Left ventricle myocardium superior (tissue), 1 donor: ENCODE measurements at places on chromosomes 1 and 21. TPM values are rescaled to one million over a fixed set of nuclear protein-coding genes. Genes with fewer than 3 reads are reported as not detected.

DNA sequence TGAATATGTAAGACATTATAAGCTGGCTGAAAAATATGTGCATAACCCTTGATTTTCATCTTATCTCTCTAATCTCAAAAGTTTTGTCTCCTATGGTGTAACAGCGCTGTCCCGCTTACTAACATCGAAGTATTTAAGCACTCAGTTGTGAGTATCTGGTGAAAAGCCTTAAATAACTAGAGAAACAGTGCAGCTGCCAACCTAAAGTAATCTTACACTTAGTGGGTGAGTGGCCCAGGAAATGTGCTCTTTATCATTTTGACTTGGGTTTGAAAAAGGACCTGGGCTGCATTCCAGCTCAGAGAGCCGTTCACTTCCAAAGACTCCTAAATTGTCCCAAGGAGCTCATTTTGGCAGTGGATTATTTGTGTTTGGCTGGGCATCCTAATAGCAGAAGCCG, 225.9 kb downstream of the SPATA17 start:
- DNase-seq, result no peak

GRCh38 chr1:202812176-202813026, 1.6 kb downstream of the PCAT6 start:
- no peak for DNase-seq

GRCh38 chr1:230295367-230295766, 130.8 kb downstream of the PGBD5 start:
- no peak for DNase-seq

Gene RHD
- total RNA-seq, result not detected

DNA sequence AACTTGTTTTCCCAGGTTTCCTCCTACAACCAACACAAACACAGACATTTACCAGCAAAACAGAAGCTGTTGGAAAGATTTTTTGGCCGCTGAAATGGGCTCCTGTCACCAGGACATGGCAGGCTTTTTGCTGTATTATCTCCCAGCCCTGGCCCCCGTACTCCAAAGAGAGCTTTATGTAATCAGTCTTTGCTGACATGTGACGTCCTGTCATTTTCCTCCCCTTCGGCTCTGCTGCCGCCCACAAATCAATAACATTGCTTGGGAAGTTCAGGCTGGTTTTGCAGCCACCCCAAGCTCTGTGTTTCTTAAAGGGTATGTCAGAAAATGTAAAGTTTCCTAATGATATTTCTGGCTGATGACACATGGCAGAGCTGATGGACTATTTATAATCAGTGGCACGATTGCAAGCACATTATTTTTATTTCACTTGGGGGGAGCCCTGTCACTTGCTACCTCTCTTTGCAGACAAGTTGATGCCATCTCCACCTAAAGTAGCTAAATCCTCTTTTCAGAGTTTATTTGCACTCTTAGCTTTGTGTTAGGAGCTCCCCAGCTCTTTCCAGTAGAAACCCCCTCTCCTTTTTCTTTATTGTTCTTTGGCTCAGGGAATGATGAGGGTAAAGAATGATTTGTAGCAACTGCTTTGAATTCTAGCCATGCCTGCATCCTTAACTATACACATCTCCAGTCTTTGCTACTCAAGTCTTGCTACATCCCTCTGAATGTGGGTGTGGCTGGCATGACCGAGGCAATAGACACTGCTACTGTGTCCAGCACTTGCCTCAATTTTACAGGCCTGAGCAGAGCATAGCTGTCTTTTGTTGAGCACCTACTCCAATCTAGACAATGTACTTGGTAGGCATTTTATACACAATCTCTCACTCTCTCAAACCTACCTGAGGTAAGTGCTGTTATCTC, 67.3 kb downstream of the ELAVL4 start:
- DNase-seq, result no peak

DNA sequence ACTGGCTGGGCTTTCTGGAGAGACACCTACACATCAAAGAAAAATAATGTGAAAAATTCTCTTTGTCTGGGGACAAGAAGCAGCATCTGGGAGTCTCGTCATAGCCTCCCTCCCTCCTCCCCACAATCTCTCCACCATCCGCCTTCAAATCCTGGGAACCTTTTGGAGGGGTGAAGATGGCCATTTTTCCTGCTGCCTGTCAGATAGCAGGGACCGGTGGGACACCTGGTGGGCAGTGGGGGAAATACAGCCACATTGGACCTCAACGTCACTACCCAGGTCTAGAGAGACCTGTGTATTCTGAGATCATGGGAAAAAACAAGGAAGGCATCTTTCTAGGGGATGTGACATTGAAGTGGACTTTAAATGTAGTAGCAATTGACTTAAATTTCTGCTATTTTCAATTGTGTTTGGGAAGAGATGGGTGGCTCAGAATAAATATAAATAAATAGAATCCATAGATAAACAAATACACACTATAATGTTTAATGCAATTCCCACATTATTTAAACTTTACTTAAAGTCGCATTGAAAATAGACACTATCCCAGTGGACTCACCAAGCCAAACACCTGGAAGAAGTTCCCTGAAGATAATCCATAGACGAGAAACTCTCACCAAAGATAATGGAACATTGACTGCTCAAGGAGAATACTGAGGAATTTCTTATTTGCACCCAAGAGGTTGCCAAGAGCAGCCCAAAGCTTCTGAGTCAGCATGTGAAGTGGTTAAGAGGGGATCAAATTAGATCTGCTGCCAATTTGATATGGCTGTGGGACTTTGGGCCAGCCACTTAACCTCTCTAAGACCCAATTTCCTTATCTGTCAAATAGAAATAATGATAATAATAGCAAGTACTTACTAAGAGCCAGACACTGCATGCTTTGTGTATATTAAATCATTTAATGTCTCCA, 147.6 kb upstream of the CAMK1G start:
- DNase-seq, result peak; percentile 76

DNA sequence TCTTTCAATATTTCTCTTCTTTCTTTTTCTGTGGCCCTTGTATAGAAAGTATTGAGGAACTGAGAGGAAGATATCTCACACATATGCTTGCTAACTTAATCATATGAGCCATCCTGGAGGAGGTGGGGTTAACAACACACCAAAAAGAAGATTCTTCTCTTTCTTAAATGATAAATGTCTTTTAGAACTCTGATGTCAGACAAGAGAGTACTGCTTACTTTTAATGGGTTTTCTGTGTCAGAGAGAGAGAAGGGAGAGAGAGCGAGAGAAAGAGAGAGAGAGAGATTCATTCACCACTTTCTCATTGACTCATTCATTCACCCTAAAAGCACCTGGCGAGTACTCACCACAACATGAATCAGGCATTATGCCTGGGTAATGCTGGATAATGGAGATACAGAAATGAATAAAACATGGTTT, 250.3 kb upstream of the SGIP1 start:
- no peak for DNase-seq

Gene CYB5RL
- total RNA-seq, result 5.9 TPM

DNA sequence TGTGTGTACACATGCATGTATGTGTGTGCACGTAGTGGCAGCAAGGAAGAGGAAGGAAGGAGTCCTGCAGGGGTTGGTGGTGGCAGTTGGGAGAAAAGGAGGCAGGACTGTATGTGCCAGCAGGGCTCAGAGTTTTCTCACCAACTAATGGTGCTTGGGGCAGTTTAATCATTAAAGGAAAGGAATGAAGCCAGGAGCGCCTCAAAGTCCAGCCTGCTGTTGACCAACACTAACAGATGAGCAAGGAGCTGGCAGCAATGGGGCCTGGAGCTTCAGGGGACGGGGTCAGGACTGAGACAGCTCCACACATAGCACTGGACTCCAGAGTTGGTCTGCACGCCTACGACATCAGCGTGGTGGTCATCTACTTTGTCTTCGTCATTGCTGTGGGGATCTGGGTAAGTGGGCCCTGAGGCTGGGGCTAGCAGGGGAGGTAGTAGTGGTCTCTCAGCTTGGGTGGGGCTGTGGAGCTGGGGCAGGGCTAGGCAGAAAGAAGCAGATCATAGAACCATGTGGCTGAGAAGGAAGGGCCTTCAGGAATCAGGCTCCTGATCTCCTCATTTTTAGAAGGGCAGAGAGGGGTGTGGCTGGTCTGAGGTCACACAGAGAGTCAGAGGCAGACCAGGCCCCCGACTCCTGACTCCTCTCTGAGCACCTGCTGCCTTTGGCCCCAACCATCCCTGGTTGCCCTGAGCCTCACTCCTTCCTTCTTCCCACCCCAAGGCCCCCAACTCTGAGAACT, at the start of gene SLC5A9:
Gene SLC5A9, plus strand, starts transcription at position 216 of the 742 bp plus-strand sequence. Its CDS starts 21 bp downstream, at position 237.
- no peak for DNase-seq

Gene AHDC1
- total RNA-seq, result 42.8 TPM

DNA sequence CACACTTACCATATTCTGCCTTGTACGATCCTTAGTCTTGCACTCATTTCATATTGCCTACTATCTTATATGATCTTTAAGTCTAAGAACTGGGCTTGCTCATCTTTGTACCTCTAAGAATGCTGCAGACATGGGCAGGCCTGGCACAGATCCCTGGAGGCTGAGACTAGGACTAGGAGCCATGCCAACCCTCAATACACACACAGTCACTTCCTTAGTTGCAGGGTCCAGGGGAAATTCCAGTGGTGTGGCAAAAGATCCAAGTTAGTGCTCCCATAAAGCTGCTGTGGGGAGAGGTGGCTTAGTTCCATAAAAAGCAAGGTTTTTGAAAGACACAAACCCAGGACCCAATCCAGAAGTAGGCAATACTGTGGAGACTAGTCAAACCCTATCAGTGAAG, 59.9 kb downstream of the CYYR1 start:
- no peak for DNase-seq

DNA sequence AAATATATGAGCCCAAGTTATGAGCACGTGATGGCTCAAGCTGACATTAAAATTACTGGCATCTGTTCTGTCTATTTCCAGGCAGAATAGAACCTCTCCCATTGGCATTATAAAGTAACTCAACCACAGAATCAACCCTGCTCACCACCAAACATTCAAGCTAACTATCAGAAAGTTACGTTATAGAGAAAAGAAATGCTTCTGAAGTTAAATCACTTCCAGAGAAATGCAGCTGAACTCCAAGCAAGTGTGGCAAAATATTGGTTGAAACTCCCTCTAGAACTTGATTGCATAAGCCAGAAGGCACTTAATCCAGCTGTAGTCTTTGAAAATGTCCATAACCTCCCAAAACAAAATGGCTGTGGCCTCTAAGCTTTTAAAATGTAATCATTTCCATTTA, 36.2 kb upstream of the UBE2U start:
- DNase-seq, result no peak

DNA sequence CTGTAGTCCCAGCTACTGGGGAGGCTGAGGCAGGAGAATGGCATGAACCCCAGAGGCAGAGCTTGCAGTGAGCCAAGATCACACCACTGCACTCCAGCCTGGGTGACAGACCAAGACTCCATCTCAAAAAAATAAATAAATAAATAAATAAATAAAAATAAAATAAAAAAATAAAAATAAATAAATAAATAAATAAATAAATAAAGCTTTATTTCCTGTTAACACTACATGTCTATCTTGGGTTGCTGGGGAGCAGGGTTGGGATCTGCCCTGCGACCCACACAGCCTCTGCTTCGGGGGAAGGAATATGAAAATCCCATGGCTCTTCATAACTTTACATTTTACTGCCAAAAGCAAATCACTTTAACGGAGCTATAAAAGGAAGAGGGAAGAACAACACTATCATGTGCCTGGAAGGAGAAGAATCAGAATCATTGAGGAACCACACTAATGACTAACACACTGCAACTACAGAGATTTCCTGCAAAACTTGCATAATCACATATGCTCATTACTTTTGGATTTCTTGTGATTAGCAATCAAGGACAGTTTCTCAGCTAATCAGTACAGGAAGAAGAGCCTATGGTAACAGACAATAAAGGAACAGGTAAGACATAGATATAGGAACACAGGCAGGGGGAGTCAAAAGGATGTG, 72.8 kb upstream of the CD55 start:
- no peak for DNase-seq

DNA sequence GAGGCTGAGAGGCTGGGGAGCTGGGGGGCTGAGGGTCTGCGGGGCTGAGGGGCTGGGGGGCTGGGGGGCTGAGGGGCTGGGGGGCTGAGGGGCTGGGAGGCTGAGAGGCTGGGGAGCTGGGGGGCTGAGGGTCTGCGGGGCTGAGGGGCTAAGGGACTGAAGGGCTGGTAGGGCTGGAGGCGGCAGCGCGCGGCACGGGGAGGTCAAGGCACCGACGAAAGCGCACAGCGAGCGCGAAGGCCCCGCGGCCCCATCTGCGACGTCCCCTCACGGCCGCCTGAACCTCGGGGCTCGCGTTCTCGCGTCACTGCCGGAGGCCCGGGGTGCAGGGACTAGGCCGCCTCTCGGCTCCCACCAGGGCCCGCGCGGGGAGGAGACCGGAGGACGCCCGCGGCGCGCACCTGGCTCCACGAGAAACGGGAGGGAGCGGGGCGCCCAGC, 356 bp downstream of the INTS11 start:
- no peak for DNase-seq

- no peak for DNase-seq
These were observed 272.9 kb upstream of the TMEM51 start for GRCh38 chr1:14880456-14881316.

DNA sequence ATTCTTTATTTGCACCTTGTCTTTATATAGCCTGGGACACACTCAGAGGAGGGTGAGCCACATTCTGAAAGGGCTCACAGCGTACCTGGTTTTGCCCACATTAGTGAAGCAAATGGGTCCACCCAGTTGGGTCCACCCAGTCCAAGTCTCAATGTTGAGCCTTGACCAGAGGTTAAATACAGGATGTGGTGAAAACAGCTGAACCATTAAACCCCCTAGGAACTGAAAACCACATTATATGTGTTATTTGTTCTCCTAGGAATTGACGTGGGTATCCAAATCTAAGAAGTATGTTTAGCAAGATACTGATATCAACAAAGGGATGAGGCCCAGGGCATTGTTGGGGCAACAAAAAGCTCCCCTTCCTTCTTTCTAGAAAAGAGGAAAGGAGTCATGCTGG, 83.8 kb downstream of the SETD4 start:
- no peak for DNase-seq

- DNase-seq, result no peak
These were observed 7.9 kb downstream of the CSDE1 start for GRCh38 chr1:114749835-114750234.

Gene KIRREL1
- 10.0 TPM for total RNA-seq

DNA sequence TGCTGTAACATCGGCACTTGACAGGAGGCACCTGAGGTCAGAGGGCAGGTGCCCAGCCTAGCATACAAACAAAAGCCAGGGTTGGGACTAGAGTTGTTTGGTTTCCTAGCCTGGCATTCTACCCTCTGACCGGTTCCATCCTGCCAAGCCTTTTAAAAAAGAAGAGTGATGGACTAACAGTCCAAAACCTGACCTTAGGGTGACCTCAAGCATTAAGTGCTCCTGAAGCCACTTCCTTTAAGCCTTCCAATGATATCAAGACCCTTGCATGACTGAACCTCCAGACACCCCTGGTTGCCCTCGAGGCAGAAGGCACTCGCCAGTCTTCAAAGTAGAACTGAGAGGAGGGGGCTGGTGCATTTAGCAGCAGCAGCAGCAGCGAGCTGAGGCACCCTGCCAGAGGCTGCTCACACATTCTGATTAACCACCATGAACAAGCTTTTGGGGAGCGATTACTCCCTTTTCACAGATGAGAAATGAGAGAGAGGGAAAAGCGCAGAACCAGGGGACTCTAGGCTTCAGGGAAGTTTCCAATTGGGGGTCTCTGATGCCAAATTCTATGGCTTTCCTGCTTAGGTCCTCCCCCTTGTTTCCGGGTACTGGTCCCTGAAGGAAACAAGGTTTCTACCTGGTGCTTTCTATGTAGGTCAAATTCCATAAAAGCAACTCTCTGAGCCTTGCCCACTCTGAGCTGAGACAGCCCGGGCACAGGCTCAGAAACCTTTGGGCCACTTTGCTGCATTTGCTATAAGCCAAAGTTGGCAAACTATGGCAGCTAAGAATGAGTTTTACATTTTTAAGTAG, 9.2 kb downstream of the SLC2A1 start:
- no peak for DNase-seq
